RKO (cell line): ENCODE measurements at places on chromosomes 12 and 14.

DNA sequence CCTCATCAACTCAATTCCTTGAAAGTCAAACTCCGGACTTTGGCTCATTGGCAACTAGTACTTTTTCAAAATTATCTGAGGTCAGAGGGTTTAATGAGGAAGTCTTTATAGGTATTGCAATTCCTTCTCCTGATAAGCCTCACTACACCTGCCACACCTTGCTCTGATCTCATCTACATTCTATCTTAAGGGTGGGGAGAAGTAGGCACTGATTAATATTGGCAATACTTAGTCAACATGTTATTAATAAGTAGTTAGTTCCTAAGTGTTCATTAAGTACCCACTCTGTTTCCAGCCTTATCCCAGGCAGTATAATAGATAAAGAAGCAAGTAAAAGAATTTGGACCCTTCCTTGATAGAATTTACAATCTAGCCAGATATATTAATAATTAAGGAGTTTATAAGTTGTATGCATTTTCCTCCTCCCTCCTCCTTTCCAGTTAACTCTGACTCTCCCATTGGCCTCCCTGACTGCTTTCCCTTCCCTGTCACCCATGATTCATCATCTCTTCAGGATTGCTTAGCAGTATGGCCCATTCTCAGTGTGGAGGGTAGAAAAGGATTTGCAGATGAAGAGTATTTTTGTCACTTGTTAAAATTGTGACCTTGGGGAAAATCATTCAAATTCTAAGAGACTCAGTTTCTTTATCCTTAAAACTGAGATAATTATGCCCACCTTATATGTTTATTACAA, 231.0 kb upstream of the ATP2B1 start:
- DNase-seq = no peak

DNA sequence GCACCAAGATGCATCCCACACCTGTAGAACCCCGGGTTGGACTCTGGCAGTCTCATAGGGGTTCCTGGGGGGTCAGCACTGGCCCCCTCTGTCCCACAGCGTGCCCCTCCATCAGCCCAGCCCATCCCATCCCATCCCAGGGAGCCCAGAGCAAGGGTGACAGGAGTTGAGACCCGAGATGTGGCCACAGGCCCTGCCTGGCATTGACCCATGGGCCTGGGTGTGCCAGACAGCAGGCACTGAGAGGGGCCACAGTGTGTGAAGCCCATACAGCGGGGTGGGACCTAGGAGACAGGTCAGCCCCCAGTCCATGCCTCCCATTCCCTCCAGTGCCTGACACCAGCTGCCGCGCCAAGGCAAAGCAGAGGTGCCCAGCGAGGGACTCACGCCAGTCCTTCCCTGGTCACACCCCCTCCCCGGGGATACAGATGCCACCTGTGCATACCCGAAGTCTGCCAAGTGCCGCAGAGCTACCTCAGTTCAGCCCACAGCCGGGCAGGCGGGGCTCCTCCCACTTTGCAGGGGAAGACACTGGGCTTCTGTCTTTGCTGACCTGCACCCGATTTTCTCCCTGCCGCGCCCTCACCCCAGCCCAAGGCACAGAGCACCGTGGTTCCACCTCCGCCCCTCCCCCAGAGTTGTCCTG, 50.4 kb downstream of the CYP46A1 start:
- DNase-seq = no peak

DNA sequence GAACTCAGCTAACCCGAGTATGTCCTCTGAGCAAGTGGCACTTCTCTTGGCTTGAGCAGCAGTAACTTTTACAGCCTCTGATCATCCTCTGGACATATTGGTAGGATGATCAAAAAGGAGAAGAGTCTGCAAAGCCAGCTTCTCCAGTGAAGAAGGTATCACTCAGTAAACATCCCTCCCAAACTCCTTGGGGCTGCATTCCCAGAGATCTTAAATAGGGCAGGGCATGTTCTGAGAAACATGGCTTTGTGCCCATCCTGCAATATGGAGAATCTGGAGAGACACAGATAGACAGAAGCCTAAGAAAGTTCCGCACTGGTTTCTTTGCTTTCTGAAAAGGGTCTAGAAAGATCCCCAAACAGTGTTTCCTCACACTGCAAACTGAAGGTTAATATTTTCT, 65.4 kb downstream of the RBM19 start:
- no peak for DNase-seq

- DNase-seq = no peak
Observed at GRCh38 chr12:13304924-13305323, 108.4 kb downstream of the EMP1 start.

DNA sequence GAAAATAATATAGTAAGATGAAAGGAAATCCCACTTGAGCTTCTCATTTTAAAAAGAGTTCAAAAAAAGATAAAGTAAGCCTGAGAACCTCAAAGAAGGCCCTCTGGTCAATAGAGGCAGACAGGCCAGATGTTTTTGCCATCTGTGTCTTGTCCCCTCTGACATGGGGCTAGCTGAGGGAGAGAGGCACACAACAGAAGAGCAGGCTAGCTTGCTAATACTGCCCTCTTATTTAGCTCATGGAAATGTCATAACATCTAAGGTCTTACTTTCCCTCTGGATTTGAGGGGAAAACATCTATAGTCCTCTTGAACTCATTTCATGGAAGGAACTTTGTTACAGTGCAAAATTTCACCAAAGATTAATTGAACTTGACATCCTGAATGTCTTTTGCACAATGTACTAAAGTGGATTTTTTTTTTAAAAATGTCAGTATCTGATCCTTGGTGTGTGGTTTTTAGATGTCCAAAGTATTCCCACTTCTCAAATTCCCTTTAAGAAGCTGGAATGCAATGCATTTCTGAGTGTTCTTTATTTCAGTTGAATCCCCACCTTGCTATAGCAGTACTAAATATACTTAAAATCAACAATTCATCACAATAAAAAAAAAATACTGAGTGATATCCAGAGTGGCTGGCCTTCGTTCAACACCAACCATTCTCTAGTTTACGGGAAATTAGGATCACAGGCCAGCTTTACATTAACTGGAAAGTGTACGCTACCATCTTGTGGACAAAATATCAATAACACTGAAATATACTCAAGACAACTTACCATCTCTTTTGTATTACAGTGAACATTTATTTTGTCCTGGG, 176.7 kb downstream of the PAH start:
- DNase-seq = peak; percentile 30

DNA sequence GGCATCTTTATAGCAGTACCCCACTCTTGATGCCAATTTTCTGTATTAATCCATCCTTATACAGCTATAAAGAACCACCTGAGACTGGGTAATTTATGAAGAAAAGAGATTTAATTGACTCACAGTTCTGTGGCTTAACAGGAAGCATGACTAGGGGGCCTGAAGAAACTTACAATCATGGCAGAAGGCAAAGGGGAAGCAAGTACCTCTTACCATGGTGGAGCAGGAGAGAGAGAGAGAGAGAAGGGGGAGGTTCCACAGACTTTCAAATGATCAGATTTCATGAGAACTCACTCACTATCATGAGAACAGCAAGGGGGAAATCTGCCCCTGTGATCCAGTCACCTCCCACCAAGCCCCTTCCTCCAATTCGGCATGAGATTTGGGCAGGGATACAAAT, 84.4 kb downstream of the SLC24A4 start:
- no peak for DNase-seq

- DNase-seq = peak; percentile 14
Observed at GRCh38 chr12:42756841-42757623, 167.5 kb upstream of the PRICKLE1 start.

- DNase-seq = no peak
Observed at GRCh38 chr12:21913823-21914222, 27.4 kb downstream of the ABCC9 start.
